ENCODE measurements at places on chromosomes 16 and 17.

- DNase-seq, result peak; percentile 23
Observed at GRCh38 chr17:68239632-68240366, 8.0 kb upstream of the AMZ2 start.

- no peak for DNase-seq
Observed at GRCh38 chr16:89000207-89000959, 23.4 kb upstream of the CBFA2T3 start.

GRCh38 chr16:83606486-83607030, 201.2 kb upstream of the HSBP1 start:
- DNase-seq, result no peak

DNA sequence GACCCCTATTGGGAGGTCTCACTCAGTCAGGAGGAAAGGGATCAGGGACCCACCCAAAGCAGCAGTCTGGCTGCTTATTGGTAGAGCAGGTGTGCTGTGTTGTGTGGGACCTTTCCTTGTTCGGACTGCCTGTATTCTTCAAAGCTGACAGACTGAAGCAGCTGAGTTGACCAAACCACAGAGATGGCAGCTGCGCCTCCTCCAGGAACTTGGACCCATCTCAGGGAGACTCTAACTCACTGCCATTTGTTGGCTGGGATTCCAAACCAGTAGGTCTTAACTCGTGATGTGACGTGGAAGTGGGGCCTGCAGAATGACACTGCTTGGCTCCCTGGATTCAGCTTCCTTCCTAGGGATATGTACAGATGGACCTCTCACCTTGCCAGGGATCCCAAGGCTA, 9.6 kb upstream of the UQCRC2 start:
- no peak for DNase-seq

DNA sequence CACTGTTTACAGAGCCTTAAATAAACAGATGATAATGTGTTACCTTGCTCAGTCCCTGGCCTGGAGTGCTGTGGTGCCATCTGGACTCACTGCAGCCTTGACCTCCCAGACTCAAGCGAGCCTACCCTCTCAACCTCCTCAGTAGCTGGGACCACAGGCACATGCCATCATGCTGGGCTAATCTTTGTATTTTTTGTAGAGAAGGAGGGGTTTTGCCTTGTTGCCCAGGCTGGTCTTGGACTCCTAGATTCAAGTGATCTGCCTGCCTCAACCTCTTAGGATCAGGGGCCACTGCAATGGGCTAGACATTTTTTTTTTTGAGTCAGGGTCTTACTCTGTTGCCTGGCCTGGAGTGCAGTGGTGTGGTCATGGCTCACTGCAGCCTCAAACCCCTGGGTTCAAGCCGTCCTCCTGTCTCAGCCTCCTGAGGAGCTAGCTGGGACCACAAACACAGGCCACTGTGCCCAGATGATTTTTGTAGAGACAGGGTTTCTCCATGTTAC, 5.0 kb upstream of the NAGLU start:
- DNase-seq, result no peak

- DNase-seq, result no peak
Observed at GRCh38 chr17:39598630-39599003, 9.1 kb downstream of the NEUROD2 start.

- DNase-seq, result no peak
Observed at GRCh38 chr16:68202091-68202519, 33.8 kb downstream of the ESRP2 start.

GRCh38 chr17:48283907-48284306, 146.1 kb downstream of the SKAP1 start:
- no peak for DNase-seq

- no peak for DNase-seq
Observed at GRCh38 chr16:77541165-77541564, 106.3 kb upstream of the ADAMTS18 start.

- no peak for DNase-seq
Observed at GRCh38 chr16:11325404-11326083, 19.7 kb upstream of the RMI2 start.

DNA sequence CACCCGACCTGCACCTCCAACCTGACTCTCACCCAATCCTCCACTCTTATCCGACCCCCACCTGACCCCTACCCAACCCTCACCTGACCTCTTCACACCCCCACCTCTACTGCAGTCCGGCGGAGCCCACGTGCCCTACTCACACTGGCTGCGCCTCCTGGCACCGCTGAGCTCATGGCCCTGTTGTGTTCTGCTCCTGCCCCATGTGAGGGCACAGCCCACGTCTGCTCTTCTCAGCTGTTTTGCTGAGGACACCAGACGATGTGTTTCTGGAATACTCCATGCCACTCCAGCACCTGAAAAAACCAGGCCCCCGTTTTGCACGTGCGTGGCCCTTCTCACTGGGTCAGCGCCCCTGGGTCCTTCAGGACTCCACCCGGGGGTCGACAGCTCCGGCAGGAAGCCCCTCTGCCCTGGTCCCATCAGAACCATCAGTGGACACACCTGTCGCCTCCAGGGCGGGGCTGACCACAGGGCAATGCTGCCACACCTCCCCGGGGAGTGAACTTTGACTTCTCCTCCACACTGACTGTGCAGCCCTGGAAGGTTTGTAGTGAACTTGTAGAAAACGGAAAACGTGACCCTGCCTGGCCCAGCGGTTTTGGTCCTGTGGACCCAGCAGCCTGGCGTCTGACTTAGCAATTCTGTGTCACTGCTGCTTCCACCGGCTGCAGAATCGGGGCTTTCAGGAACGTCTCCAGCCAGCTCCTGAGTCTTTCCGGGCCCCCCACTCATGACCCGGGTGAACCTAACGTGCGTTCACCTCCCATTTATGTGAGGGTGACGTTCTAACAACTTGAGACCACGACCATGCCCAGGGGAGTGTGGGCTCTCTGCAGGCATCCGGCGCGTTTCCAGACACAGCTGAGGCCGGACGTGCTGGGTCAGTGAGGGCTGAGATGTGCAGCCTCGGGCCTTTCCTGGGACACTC, 5.7 kb upstream of the RAB40B start:
- no peak for DNase-seq

DNA sequence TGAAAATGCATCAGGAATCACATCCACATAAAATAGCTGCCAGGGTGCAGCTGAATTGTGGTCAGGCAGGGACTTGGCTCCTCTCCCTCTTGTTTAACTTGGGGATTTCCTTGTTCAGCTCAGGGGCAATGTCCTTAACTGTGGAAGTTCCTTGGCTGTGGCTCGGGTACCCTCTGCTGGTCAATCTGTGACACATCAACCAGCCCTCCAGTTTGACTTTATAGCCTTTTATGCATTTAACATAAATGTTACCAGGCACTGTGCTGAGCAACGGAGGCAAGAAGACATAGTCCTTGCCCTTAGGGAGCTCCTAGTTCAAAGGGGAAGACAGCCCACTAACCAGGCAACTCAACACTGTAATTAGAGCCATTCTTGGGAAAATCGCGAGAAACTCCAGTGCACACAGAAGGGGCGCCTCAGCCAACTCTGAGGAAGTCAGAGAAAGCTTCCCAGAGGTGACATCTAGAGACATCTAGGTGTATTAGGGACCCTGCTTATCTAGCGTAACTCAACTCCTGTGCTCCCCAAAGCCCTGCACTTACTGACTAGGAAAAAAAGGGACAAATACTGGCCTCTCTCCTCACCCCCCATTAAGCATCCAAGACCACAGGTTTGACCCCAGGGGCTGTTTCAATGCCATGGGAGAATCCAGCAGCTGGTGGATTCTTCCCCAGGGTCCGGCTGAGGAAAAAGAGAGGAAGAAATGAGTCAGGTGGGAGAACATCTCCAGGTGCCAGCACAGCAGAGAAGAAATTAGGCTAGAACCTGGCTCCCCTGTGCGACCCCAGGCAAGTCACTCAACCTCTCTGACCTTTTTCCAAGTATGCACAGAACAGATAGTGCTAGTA, 17.3 kb upstream of the EEF2K start:
- peak; percentile 84 for DNase-seq

- no peak for DNase-seq
Observed at GRCh38 chr16:21628121-21628726, 24.2 kb downstream of the IGSF6 start.

GRCh38 chr16:80231121-80231520, 309.7 kb upstream of the DYNLRB2 start:
- DNase-seq, result no peak

DNA sequence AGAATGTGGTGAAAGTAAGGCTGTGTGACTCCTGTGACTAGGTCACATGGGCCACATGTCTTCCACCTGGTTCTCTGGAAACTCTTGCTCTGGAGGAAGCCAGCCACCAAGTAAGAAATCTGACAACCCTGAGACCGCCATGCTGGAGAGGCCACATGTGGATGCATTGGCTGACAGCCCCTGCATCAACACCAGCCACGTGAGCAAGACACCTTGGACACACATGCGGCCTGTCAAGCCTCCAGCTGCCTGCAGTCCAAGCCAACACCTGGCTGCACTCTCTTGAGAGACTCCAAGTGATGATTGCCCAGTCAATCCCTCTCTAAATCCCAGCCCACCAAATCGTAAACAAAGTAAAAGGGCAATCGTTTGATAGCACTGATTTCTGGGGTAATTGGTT, 112.6 kb downstream of the FOXL1 start:
- DNase-seq, result no peak

DNA sequence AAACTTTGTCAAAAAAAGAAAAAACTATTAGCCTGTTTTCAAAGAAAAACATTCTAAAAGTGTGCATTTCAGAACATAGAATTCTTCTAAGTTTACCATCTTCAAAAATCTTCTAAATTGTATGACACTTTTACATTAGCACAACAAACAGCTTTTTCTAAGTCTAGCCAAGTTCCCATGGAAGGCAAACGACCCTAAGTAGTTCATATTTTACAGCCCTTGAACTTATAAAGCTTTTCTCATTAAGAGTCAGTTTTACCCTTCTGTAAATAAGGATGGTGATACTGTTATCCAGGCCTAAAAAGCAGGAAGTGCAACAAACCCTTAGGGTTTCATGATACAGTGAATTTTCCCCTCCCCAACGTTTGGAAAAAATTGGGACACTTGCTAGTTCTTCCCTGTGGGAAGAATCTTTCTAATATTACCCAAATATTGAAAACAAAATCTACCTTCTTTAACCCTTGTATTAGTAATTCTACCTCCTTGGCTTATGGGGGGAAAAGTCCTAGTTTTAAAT, 4.0 kb upstream of the ARL6IP1 start:
- no peak for DNase-seq

- no peak for DNase-seq
Observed at GRCh38 chr16:87968541-87968940, 17.3 kb downstream of the BANP start.

DNA sequence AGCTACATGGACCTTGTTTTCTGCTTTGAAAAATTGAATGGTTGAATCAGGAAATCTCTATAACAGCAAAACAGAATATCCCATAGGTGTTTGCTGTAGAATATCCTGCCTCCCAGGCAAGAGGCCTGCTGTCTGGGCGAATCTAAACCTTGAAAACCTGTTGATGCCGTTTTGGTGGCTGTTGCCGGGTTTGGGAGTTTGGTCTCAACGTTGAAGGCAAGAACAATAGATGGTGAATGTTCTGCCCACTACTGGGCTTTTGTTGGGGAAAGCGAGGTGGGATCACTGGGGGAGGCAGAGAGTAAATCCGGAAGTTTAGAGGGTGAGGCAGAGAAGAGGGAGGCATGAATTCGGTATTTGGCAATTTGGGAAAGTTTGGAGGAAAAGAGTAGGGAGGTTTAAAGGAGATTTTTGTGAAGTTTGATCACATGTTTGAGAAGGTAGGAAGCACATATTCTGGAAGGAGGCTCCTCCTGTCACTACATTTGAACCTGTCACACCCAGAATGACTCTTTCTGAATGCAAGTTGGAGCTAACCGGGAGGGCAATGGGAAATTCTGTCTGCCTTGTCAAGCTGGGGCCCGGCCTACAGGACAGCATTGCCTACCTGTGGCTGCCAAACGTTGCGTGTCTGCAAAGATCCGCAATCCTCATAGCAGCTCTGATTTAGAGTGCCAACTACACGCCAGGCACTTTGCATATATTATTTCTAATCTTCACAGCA, 46.5 kb downstream of the GPRC5B start:
- no peak for DNase-seq

- DNase-seq, result no peak
Observed at GRCh38 chr16:69318911-69319289, 7.8 kb downstream of the VPS4A start.

GRCh38 chr16:68072038-68072695, 13.0 kb upstream of the NFATC3 start:
- no peak for DNase-seq

Data from CD4-positive, alpha-beta T cell treated with Interleukin-10 for 1 hour (primary cell).